ENCODE measurements at places on chromosomes 4 and X.

DNA sequence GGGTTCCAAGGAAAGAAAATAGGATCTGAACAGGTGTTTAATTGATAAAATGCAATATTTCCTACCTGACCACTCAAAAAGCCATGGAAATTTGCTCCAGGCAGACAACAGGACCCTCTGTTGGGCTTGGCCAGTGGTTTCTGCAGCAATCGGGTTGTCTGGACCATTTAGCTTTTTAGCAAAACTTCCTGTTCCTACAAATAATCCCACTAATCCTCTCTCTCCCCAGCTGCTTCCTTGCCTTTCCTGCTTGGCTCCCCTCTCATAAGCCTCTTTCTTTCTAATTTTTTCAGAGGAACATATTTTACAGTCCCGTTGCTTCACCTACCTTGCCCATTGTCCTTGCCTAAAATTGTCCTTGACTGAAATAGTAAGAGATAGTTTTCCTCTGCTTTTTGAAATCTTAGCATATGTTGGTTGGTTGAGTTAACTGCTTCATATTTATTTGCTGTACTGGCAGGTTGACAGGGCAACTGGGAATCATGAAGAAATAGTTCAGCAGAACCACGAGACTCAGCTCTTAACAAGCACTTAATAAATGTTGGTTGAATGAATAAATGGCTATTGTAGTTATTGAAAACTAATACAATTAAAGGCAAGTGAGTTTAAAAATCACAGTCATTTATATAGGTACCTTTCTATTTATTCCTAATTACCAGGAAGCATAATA lies 259.8 kb downstream of the KCNIP4 start:
- DNase-seq: no peak

- DNase-seq: no peak
Observed at GRCh38 chr4:159725571-159725970, 622.7 kb downstream of the RAPGEF2 start.

GRCh38 chr4:24405341-24405740 lies 179.0 kb downstream of the DHX15 start:
- no peak for DNase-seq

DNA sequence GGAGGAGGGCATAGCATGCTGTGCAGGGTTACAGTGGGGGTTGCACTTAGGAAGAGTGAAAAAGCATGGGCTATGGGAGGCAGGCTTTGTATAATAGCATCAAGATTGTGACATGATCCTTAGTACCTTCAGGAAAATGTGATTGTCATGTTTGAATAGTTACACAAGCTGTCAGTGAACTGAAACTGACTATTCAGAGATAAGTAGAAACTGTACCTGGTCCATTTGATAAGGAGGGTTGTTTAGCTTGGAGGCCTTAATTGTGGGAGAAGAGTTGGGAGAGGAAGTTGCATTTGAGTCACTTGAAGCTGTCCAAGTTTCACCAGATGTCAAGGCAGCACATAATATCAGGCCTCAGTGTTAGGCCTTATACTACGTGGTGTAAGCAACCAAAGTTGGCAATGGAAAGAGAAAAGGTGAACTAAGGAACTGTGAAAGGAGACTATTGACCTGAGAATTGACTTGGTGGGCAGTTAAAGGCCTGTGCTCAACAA lies 85.0 kb downstream of the TEX13C start:
- no peak for DNase-seq

GRCh38 chr4:127069675-127070074 lies 563.1 kb upstream of the INTU start:
- no peak for DNase-seq

GRCh38 chr4:94680176-94680862 lies 77.4 kb upstream of the BMPR1B start:
- no peak for DNase-seq

DNA sequence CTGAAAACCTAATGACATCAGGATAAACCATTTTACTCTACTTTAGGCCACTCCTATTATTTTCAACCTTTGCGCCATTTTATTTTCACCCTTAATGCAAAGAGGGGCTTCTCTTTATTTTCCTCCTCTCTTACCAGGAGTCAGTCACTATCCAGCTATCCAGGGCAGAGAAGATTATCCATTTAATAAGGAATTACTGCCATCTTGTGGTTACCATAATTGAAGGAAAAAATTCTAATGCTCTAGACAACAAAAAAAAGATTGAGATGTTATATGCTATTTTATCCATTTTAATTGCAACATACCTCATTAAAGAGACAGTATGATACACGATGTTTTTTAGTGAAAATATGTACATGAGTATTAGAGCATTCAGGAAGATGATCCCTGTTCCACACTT lies 514.5 kb upstream of the FAM241A start:
- no peak for DNase-seq

DNA sequence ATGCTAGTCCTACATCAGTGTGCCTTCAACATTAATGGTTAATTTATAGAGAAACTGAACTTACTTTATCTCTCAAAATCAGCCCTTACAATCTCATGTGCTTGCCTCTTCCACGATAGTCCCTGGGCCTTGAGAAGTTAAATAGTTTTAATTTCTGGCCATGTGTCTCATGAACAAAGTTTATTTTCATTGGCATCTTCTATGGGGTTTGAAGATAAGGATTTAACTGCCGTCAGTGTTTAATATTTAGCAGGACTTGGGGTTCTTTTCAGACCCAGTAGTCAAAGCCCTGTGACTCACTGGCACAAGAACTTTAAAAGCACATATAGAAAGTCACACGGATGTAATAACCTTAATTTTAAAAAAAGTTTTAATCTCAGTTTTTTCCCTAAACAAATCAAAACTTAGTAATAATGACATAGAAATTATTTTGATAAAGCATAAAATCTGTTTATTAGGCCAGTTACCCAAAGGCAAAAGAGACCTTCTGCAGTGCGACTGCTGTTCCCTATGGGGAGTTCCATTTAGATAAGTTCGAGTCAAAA lies 10.1 kb upstream of the MPP1 start:
- no peak for DNase-seq

DNA sequence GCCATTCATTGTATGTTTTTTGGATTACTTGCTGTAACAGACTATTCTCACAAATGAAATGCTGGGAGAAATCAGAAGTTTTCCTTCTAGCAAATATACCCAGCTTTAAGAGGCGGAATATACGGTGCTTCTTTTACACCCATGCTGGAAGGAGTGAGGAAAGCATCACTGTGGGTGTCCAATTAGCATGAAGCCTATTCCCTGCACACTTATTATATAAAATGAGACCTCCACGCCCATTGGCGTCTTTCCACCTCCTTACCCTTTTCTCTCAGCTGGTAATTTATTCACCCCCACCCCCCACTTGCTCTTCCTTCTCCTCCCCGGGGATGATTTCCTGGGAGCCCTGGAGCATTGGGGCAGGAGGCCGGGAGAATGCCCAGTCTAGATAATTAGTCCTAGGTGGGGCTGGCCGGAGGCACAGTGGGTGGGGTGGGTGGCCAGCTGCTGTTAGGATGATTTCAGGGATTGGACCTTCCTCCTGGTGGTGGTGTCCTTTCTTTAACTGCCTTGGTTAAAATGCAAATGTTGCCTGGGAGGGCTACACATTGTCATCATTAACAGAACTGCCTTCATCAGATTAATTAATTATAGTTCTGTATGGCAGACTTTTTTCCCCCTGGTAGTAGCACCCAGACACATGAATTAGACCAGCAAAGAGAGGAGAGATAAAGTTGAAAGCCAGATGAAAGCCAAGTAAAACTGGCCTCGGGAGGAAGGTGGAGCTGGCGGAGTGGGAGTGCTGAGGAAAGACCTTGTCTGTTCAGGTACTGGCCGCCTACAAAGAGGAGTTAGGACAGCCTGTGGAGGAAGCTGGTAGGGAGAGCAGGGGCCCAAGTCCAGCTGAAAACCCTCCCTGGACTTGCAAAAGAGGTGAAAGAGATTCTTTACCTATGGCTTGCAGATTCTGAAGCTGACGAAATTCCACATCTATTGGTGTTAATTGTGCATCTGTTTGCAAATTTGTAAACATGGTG lies 11.4 kb downstream of the SHROOM2 start:
- no peak for DNase-seq

- DNase-seq: no peak
Observed at GRCh38 chr4:26377328-26378311, 56.8 kb downstream of the RBPJ start.

DNA sequence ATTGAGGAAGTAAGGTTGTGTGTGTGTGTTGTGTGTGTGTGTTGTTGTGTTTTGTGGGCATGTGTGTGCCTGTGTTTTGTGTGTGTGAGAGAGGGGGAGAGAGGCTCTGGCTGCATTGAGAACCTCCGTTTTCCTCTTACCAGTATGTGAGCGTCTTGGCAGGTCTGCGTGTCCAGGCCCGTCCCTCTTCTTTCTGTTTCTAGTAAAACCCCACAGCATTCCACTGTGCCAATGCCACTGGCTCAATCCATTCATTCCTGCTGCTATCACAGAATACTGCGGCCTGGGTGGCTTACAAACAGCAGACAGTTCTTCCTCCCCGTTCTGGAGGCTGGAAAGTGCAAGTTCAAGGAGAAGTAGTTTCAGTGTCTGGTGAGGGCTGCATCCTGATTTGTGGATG lies 15.5 kb upstream of the HTRA3 start:
- DNase-seq: no peak

- no peak for DNase-seq
Observed at GRCh38 chr4:83855044-83855443, 319.1 kb downstream of the GPAT3 start.

- no peak for DNase-seq
Observed at GRCh38 chr4:142532054-142532453, 314.0 kb downstream of the INPP4B start.

- no peak for DNase-seq
Observed at GRCh38 chrX:121823406-121823805, 776.0 kb downstream of the GLUD2 start.

DNA sequence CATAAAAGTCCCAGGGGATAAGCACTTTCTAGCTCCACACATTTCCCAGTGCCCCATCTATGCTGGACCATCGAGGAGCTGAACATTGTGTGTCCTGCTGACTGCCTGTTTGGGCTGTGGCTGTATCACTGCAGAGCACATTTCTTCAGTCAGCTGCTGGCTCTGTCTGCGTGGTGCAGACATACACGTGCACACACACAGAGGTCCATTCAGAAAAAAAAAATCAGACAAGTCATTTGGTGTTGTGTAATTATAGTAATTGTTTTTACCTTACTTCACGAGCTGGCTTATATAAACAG lies 1.1 kb upstream of the PDLIM3 start:
- no peak for DNase-seq
